ENCODE measurements at places on chromosomes 11 and 22.

GRCh38 chr11:93608364-93608763 lies 53.1 kb upstream of the CEP295 start:
- DNase-seq, result peak; percentile 48

DNA sequence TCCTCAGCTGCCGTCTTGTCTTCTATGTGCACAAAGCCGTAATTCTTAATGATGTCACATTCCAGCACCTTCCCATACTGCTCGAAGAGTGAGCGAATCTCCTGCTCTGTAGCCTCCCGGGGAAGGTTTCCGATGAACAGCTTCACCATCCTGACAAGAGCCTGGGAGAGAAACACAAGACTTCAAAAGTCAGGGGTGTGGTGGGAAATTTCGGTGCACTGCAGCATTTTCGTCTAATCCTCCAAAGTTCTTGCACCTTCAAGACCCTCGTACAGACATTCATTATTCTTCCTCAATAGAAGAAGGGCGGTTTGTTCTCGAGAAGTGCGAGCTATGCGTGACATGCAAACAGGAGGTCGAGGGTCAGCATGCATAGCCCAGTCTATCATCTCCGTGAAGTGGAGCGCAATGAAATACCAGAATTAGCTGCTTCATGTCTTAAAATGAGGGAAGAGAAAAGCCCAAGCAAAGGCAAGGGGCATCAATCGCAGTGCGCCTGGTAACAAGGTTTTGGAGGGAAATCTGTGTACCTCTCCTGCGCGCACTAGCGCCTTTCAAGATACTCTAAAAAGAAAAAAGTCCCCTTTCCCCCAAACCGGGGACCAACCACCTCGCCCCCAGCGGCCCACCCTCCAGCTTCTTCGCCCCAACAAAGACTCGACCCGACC lies 622 bp downstream of the RBM4B start:
- no peak for DNase-seq

DNA sequence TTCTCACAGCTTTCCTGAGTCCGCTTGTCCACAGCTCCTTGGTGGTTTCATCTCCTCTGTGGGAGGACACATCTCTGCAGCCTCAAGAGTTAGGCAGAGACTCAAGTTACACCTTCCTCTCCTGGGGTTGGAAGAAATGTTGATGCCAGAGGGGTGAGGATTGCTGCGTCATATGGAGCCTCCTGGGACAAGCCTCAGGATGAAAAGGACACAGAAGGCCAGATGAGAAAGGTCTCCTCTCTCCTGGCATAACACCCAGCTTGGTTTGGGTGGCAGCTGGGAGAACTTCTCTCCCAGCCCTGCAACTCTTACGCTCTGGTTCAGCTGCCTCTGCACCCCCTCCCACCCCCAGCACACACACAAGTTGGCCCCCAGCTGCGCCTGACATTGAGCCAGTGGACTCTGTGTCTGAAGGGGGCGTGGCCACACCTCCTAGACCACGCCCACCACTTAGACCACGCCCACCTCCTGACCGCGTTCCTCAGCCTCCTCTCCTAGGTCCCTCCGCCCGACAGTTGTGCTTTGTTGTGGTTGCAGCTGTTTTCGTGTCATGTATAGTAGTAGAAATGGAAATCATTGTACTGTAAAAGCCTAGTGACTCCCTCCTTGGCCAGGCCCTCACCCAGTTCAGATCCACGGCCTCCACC lies 11.7 kb downstream of the RASD2 start:
- peak; percentile 6 for DNase-seq

DNA sequence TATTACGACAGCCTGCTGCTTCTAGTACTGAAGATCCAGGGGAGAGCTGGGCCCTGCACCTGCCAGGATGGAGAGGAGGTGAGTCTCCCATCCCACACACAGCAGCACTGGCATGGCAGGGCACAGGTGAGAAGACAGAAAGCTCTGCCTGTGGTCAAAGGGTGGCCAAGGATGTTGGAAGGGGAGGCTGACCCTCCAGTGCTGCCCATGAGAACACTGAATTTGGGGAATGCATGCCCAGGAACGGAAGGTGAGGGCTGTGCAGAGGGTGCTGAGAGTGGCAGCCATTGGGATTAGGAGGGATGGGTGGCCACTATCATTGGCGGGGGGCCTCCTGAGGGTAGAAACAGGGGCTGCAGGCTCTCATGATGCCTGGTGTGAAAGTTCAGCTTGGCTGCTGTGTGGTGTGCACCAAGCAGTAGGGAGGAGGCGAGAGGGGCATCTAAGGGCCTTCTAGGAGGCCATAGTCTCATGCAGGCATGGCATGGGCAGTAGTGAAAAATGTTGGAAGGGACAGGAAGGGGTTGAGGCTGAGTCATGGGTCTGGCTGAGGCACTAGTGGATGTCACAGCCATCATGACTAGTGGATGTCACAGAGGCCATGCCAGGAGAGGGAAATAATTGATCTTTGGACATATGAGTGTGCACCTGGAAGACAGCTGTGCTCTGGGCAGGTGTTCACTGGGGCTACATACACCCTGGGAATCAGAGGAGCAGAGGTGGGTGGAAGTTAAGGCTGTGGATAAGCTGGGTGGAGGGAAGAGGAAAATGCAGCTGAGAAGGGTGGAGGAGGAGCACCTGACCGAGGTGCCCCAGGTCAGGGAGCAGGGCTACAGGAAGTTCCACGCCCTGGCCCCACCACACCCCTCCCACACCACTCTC lies 2.5 kb upstream of the LRRC74B start:
- DNase-seq, result peak; percentile 78

- DNase-seq, result peak; percentile 86
Observed at GRCh38 chr11:5684646-5685362, at the start of gene TRIM5. Gene TRIM5, minus strand, starts transcription at chr11:5685074. Its CDS starts 4,897 bp downstream, at chr11:5680177.

GRCh38 chr11:109785198-109785597 lies 308.0 kb upstream of the ZC3H12C start:
- DNase-seq, result no peak

DNA sequence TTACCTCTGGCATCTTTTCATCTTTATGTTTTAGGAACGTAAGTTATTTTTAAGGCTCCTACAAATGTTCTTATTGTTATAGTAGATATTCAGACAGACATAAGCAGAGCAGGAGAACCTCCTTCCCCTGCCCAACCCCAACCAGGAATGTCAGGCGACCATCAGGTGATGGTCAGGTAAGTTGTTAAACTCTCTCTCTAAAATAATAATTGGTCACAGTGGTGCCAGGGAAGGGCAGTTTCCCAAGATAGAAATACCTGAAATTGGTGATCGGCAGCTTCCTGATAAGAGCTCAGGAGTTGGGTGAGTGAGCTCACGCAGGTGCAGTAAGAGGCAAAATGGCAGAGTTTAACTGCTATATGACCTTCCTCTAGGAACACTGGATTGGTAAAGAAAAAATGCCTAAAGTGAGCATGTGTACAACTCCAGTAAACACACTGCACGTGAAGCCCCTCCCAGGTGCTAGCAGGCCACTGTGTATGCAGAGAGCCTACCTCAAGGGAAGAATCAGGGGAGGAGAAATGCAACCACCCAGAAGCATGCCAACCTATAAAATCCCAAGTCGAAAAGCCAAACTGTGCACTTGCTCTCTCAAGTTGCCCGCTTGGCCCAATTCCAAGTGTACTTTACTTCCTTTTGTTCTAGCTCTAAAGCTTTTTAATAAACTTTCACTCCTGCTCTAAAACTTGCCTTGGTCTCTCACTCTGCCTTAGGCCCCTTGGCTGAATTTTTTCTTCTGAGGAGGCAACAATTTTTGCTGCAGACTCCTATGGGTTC lies 273.9 kb downstream of the SBF2 start:
- no peak for DNase-seq

- no peak for DNase-seq
Observed at GRCh38 chr11:76361776-76362175, 19.2 kb downstream of the THAP12 start.

DNA sequence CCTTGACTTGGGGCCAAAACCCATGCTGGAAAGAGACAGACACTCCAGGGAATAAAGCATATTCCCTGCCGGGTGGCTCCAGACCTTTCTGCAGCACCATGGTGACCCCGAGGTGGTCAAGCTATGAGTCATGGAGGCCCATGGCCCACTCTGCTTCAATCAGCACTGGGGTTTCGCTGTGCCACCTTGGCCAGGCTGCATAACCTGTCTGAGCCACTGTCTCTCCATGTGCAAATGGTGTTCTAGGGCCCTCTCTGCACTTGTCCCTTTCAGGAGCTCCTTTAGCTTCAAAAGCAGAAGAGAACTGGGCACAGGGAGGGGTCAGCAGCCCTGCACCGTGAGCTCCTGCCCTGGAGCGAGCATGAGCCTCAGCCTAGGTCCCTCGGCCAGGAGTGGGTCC lies 410.1 kb downstream of the SHANK2 start:
- no peak for DNase-seq

GRCh38 chr22:43281394-43281793 lies 61.8 kb downstream of the SCUBE1 start:
- DNase-seq, result no peak

GRCh38 chr11:65981972-65982823 lies 19.8 kb downstream of the EIF1AD start:
- DNase-seq, result no peak

- peak; percentile 55 for DNase-seq
Observed at GRCh38 chr11:57499413-57499982, 16.0 kb downstream of the SLC43A1 start.

DNA sequence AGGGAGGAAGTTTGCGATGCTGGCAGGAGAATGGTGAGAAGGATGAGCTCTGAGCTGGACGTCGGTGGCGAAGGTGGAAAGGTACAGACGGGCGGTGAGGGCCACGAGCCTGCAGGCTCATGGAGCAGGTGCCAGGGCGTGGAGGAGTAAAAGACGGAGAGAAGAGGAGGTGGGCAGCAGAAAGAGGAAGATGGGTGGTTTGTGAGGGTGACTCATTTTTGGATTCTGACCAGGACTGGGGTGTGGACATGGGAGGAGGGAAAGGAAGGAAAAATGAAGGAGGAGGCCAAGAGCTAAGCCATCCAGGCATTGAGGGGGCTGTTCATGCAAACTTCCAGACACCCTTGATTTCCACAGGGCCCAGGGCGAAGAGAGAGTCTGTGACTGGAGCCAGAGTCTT lies 3.5 kb downstream of the ZDHHC24 start:
- DNase-seq, result no peak

GRCh38 chr11:17519061-17519885 lies 24.9 kb downstream of the USH1C start:
- no peak for DNase-seq

DNA sequence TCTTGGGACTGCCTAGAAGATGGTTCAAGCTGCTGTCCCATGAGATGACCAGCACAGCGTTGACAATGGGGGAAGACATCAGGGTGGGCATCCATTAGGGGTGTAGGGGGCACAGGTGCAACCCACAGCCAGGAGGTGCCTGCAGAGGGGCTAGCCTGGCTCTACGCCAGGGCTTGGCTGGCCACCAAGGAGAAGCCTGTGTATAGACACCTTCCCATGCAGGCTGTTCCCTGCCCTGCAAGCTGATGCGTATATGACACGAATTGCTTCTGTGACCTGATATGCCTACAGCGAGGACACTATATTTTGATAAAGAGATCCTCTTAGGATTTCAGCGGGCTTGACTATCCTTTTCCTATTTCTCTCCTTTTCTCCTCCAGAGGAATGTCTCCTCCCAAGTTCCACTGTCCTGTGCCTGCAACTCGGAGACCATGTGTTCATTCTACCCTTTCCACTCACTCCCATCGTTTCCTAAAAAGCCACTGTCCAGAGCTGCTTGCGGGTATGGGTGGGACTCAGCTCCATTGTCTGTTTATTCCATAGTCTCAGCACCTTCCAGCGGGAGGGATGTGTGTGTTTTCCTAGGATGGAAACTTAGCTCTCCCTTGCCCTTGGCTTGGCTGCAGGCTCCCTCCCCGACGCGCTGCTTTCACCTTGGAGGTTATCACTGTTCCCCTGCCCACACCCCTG lies 56.1 kb downstream of the ST14 start:
- DNase-seq, result no peak

- no peak for DNase-seq
Observed at GRCh38 chr11:96157517-96157873, 185.5 kb downstream of the MAML2 start.

- DNase-seq, result no peak
Observed at GRCh38 chr11:11836676-11837231, 5.0 kb upstream of the USP47 start.

DNA sequence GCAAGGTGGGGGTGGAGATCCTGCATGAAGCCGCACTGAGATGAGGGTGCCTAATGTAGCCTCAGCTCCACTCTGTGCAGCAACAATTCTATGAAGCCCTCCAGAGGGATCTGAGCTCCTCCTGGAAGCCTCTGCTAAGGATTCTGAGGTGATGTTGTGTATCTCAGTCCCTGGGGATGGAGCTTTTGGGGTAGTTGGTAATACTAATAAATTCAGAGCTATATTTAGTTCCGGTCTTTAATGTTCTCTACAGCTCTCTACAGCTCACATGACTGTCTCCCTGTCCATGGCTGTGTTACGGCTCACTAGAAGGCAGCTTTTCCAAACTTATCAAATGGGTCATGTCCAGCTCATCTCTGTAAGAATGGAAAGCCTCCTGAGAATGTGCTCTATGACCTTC lies 93.4 kb downstream of the ISX start:
- no peak for DNase-seq

- DNase-seq, result no peak
Observed at GRCh38 chr22:17972385-17973191, 51.8 kb downstream of the MICAL3 start.

GRCh38 chr11:103737037-103737622 lies 299.3 kb upstream of the DDI1 start:
- DNase-seq, result no peak

DNA sequence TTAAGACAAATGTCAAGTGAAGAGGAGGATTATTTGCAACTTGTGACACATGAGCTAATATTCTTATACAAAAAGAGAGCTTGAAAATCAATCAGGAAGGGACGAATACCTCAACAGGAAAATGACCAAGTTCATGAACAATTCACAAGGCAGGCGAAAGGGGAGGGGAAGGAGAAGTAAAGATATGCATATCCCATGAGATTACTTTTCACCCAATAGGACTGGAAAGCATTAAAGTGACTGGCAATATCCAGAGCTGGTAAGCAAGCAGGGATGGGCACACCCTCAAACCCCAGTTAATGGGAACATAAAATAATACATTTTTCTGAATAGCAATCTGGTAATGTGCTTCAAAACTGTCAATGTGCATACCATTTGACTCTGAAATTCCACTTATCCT lies 129.5 kb downstream of the SLC1A2 start:
- DNase-seq, result no peak

- DNase-seq, result no peak
Observed at GRCh38 chr11:125358254-125358840, 137.7 kb downstream of the FEZ1 start.

DNA sequence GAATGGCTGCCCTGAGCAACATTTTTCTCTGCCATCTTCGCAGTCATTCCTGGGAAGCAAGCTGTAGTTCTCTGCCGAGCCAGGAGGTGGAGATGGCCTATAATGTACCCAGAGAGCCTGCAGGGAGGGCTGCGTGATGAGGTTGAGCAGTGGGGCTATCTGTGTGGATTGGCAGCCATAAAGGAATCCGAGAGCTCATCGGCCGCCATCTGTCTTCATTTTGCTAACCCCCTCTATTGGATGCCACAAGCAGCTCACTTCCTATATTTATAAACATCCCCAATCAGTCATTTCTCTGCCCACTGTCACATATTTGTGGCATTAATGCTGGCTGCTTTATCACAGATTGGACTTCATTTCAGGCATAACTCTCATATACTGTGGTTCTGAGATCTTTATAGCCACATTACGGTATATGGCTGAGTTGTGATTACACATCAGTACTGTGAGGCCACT lies 209.5 kb downstream of the NTM start:
- DNase-seq, result peak; percentile 41

GRCh38 chr22:28268171-28268570 lies 349.1 kb upstream of the PITPNB start:
- no peak for DNase-seq

Measured in DMS53 (cell line).